ENCODE measurements at places on chromosomes 7 and 10. TPM values are rescaled to one million over a fixed set of nuclear protein-coding genes. Genes with fewer than 3 reads are reported as not detected.

DNA sequence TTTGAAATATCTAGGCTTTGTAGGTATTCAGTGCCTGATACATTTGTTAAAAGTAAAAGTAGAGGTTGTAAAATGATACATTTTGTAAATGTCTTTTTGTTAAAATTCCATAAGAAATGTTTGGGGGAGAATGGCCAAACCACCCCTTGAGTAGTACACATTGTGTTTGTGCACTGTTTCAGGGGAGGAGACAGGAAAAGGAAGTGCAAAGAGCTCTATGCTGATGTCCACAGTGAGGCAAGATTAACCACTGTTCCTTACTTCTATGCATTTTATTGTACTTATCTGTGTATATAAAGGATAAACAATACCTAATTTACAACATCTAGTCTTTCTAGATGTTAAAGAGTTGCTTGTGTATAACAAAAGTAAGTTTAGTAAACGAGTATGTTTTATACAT, 7.4 kb upstream of the CYCS start:
- DNase-seq, result no peak

DNA sequence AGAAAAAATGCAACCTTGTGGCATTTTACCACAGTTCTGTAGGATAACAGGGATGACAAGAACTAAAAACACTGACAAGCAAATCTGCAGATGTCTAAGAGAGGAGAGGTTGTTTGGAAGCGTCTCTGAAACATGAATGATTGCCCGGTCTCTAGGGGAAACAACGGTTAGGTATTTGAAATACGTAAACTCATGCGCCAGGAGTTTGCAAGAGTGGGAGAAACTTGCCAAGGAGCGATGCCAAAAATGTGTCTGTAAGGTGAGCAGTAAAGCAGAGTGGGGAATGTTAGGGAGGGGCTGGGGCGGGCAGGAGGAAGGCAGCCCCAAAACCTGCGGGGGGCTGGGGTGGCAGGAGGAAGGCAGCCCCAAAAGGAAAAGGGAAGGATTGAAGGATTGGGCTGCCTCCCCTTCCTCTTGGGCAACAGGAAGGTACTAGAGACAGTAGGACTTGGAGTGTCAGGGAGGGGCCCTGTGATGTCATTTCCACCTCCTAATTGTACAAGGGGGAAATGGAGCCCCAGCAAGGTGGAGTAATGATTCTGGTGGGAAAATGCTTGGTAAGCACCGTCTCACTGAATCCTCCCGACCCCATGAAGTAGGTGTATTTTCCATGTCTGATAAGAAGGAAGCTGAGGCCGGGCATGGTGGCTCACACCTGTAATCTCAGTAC, 33.2 kb upstream of the PLEKHA1 start:
- no peak for DNase-seq

GRCh38 chr10:43384252-43385221, 13.1 kb downstream of the FXYD4 start:
- no peak for DNase-seq

DNA sequence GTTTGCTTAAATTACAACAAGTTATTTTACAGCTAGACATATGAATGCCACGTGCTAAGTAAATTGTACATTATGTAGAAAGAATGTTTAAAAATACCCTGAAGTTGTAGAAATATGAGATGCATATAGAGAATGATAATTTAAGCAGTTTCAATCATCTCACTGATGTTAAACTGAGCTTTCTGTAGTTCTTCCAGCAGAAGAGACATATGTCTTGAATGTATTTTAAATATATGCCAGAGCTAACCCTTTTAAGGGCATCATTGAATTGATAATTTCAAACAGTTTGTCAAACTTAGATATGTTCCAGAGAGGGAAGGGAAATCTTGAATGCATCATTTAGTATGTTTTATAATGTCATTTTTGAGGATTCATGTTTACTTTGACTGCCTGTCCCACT, 255.2 kb downstream of the MDFIC start:
- DNase-seq, result no peak

- DNase-seq, result no peak
These were observed 22.7 kb downstream of the ZNF22 start for GRCh38 chr10:45023426-45023825.

GRCh38 chr7:96034940-96035727, 262.8 kb downstream of the DYNC1I1 start:
- no peak for DNase-seq

GRCh38 chr7:83410989-83411591, 237.8 kb downstream of the SEMA3E start:
- no peak for DNase-seq

GRCh38 chr7:113159746-113160339, 41.5 kb upstream of the SMIM30 start:
- no peak for DNase-seq

DNA sequence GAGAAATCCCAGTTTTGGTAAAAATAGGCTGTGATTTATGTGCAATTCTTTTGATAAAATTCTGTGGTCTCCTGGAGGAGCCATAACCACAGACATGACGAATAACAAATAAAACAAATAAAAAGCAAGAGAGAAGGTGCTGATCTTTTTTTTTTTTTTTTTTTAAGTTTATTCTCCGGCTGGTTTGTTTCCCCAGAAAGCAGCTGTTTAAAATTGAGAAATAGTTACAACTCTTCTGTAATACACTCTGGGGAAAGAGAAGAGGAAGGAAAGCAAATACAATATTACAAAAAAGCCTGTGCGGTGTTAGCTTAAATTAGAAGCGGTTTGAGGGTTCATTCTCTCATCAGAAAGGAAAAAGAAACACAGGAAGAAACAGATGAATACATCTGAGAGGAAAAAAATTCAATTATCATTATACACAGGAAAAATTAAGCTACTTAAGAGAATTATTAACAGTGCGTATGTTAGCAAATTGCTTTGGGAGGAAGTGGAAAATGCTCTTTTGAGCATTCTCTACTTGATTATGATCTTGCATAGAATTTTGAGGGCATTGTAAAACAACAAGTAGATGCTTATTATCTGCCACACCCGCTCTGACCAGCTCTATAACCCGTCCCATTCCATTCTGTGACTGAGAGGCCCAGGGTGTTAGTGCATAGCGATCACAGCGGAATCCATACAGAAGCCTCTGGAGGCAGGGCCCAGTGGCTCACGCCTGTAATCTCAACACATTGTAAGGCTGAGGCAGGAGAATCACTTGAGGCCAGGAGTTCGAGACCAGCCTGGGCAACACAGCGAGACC, 40.6 kb upstream of the WAC start:
- no peak for DNase-seq

GRCh38 chr7:22627136-22627535, 99.9 kb upstream of the IL6 start:
- no peak for DNase-seq

- DNase-seq, result no peak
These were observed 303.3 kb downstream of the SUGCT start for GRCh38 chr7:40437936-40438634.

DNA sequence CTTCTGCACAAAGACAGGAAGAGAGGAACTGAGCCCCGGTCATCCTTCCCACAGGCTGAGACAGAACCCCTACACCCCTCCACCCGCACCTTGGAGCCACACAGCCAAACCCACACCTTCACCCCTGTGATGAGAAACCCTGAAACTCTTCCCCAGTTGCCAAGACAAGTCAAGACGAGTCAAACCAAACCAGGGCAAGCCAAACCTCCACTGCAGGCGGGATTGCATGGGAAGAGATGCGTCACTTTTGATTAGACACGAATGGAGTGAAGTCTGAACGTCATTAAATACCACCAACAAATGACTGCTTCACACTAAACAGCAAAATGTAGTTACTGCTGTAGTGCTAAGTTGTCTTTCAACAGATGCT, 73.8 kb downstream of the PRPF18 start:
- DNase-seq, result no peak

GRCh38 chr7:151724920-151725584, 151.9 kb downstream of the PRKAG2 start:
- DNase-seq, result no peak

DNA sequence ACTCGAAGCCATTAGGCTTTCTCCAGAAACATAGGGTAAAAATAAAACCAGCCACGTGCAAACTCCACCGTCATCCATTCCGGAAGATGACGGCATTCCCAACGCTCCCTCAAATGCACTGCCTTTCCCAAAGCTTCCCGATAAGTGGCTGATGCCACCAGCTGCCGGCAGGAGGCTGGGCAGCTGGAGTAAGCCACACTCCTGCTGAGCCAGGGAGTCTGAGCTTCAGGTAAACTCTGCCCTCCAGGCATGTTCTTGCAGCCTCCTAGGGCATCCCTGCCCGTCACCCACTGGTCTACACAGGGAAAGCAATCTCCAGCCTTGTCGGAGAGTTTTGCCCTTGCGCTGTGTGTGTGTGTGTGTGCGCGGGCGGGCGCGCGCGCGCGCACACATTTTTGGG, 40.5 kb upstream of the TMEM273 start:
- no peak for DNase-seq

DNA sequence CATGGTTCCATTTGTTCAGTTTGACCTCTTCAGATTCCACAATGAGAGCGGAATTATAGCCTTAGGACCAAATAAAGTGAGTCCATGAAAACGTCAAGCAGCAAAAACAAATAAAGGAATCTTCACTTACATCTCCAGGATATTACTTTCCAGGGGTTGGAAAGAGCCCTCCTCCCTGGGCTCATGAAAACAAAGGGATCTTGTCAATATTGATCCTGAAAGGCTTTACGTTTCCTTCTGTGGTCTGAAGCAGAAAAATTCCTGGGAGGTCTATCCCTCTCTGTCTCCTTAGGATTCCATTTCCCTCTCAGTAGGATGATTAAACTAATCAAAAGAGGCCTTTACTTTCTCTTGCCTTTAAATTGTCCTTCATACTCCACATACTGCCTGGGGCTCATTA, 293.5 kb downstream of the GPAM start:
- no peak for DNase-seq

DNA sequence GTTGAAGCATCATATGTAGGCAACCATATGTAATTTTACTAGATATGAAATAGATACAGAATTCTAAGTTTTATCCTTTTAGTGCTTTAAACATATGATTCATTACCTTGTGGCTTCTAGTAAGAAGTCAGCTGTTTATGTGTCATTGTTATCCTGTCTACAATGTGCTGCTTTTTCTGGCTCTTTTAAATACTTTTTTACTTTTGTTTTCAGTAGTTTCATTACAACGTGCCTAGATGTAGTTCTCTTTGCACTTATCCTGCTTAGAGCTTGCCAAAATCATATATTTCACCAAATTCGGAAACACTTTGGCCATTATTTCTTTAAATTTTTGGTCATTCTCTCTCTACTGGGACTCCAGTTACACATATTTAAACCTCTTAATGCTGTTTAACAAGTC, 26.4 kb downstream of the YAE1 start:
- DNase-seq, result no peak

DNA sequence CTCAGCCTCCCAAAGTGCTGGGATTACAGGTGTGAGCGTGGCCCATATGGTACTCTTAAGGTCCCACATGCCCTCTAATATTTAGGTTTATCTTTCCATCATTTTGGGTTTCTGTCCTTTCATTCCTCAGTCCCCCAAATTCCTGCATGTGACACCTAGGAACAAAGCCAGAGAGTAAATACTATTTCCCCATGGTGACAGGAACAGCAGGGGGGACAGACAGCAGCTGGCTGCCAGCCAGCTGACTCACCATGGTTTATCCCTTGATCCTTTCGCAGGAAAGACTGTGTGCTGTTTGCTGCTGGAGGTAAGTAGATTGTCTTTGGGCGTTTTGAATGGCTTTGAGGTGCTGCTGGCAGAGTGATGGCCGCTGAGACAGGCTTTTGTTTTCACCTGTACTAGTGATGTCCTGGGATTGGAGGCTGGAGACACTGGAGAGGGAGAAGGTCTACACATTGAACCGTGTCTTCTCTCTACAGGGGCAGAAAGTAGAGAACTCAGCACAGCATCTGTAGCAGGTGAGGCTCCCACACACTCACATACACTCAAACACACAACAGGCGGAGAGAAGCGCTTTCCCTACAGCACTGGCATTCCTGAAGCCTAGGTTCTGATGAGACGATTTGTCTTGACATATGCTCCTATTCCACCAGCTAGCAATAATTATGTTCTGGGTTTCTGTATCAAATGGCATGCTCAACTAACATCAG, 83.7 kb upstream of the EFCAB10 start:
- DNase-seq, result no peak

GRCh38 chr7:24709051-24709450, 48.2 kb downstream of the GSDME start:
- DNase-seq, result no peak

DNA sequence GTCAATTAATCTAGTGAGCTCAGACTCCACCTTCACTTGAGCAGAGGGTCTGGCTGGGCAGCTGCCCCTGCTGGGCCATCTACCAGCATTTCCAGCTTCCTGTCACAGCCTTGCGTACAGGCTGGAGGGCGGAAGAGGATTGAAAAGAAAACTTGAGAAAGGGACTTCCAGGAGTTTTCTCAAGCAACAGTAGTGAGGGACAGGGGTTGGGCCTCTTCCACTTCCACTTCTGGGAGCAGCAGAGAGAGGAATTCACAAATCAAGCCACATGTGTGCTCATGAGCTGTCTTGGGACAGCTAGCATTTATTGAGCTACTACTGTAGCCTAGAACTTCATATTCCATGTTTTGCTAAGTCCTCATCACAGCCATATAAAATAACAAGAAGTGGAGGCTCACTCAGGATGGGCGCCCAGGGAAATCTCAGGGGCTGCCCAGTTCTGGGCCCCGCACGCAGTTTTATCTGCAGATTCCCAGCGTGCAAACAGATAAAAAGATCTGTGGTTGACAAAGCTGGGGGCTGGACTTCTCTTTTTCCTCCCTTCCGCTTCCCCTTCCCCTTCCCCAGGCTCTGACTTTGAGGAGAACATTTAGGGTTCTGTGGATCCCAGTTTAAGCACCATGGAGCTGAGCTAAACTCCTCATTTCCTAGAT, 135.8 kb downstream of the RGS10 start:
- DNase-seq, result no peak

GRCh38 chr10:51176976-51177695, 102.8 kb downstream of the PRKG1 start:
- no peak for DNase-seq

- DNase-seq, result no peak
These were observed 284.0 kb upstream of the RNF32 start for GRCh38 chr7:156356551-156356950.

DNA sequence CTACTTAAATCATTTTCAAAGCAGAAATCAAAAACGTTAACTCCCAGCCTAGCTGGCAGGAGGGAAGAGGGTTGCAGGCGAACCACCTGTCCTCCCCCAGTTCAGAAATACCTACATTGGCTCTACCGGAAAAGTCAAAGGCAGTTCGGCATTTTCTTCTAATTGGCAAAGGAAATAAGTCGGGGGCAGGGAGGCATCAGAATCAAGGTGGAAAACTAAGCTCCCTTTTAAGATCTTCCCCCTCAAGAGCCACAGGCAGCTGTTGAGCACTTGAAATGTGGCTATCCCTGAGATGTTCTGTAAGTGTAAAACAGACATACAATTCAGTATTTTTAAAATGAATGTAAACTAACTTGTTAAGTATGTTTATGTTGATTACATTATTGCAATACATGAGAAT, 957 bp upstream of the ELMO1 start:
- DNase-seq, result no peak

GALNT17 gene
- total RNA-seq, result not detected

MYL10 gene
- not detected for total RNA-seq

SLC39A12 gene
- not detected for total RNA-seq

CCDC146 gene
- 3.4 TPM for total RNA-seq

PMS2 gene
- 20.0 TPM for total RNA-seq

OR2AE1 gene
- 0.36 TPM for total RNA-seq

LARP4B gene
- total RNA-seq, result 242 TPM

FAM25A gene
- total RNA-seq, result not detected

CCL26 gene
- total RNA-seq, result not detected

CXCL12 gene
- not detected for total RNA-seq

All from natural killer cell treated with Interleukin-12 subunit alpha and Interleukin-12 subunit beta and Interleukin-15 and Interleukin-18, amount 100 ng/mL, for 72 hours (primary cell).